ENCODE measurements at places on chromosomes 16 and 17.

GRCh38 chr17:28317966-28318758 is 838 bp upstream of the TMEM97 start:
- no peak for DNase-seq

GRCh38 chr17:70563281-70563820 is 394.0 kb downstream of the KCNJ2 start:
- DNase-seq: no peak

- DNase-seq: peak; percentile 33
These were observed 29.9 kb downstream of the PARN start for GRCh38 chr16:14600164-14600563.

- DNase-seq: no peak
These were observed 997.8 kb upstream of the EEF2KMT start for GRCh38 chr16:6095414-6095813.

DNA sequence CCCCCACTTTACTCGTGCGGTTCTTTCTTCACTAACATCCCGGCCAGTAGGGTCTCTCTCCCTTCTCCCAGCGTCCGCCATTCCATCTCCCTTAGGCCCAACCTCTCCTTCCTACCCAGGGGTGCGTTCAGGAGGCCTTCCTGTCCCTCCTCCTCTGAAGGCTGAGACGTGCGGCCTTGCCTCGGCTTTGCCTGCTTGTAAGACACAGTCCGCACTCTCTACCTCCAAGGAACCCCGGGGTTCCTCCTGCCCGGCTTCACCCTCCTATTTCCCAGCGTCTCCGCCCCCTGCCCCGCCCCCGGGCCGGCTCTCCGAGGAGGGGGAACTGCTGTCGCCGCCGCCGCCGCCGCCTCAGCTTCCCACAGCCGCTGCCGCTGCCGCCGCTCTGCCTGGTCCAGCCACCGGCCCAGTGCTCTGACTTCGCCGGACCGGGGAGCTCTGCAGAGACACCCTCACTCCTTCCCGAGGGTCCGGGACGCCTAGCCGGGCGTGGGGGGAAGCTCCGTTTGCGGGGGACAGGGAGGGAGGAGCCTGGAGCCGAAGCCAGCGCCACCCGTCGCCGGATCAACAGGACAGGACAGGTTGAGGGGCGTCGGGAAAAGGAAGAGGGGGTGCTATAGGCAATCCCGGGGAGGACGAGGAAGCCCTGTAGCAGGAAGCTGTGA is 1.2 kb upstream of the FGF11 start:
- DNase-seq: no peak

Measured in hematopoietic multipotent progenitor cell treated with erythropoietin and hydrocortisone succinate and interleukin-3 and kit ligand, for 17 days (in vitro differentiated cells).